ENCODE measurements at places on chromosomes 4 and X.

GRCh38 chr4:52910115-52910514 is 48.0 kb downstream of the RASL11B start:
- DNase-seq, result no peak

GRCh38 chr4:87557348-87557747 is 28.2 kb upstream of the SPARCL1 start:
- DNase-seq, result no peak

DNA sequence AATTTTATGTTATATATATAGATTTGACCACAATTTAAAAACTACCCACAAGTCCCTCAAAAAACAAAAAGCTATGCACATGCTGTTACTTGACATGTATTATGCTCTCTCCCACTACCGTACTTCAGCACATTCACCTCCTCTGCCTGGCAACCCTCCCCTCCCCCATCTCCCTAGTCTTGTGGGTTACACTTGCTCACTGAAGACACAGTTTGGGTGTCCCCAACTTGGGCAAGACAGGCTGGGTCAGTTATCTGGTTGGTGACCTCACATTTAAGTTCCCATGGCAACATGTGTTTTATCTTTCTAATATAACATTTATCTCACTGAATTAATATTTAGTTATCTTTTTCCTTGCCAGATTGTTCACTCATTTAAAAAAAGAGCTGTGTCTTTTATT is 32.7 kb downstream of the SEC24D start:
- DNase-seq, result no peak

GRCh38 chrX:11786862-11787261 is 28.8 kb downstream of the MSL3 start:
- DNase-seq, result no peak

DNA sequence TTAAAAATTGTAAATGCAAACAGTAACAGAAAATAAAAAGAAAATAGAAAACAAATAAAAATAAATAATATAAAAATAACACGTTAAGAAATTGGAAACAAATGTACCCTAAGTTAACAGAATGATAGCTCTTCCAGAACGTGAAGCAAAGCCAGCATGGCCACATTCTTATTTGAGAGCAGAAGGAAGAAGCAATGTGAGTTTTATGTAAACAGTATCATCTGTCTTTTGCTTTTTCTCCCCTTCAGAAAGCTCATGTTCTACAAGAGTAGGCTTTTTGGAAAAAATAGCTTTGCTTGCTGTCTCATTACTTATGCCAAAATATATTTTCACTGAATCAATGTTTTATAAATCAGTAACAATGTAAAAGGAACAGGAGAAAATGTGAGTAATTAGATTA is 18.7 kb downstream of the NPY2R start:
- no peak for DNase-seq

- no peak for DNase-seq
These were observed 171.9 kb downstream of the DKK2 start for GRCh38 chr4:106864231-106864630.

- DNase-seq, result no peak
These were observed 25.9 kb upstream of the LNX1 start for GRCh38 chr4:53617101-53617680.

GRCh38 chr4:72418458-72418857 is 150.6 kb downstream of the ADAMTS3 start:
- DNase-seq, result no peak

GRCh38 chr4:34615315-34615714 is 1629.0 kb downstream of the ARAP2 start:
- no peak for DNase-seq

DNA sequence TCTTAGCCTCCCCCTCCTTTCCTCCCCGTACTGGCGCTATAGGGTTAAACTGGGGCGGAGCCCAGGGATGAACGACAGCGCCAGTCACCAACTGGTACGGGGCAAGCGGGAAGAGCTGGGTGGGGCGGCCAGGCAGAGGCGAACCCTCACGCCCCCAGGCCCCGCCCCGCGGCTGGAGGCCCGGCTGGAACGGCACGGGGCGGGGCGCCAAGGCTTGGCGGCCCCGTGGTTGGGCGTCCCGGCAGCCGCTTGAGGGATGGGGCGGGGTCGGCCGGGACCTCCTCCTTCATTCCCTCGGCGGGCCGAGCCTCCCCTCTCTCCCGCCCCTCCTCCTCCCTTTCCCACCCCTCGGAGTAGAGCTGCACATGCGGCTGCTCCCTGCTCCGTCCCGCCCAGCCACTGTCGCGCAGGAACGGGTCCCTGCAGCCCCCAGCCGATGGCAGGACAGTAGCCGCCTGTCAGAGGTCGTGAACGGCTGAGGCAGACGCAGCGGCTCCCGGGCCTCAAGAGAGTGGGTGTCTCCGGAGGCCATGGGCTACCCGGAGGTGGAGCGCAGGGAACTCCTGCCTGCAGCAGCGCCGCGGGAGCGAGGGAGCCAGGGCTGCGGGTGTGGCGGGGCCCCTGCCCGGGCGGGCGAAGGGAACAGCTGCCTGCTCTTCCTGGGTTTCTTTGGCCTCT is at the start of gene EDA:
Gene EDA, plus strand, starts transcription at position 335 of the 678 bp plus-strand sequence.
- peak; percentile 49 for DNase-seq

DNA sequence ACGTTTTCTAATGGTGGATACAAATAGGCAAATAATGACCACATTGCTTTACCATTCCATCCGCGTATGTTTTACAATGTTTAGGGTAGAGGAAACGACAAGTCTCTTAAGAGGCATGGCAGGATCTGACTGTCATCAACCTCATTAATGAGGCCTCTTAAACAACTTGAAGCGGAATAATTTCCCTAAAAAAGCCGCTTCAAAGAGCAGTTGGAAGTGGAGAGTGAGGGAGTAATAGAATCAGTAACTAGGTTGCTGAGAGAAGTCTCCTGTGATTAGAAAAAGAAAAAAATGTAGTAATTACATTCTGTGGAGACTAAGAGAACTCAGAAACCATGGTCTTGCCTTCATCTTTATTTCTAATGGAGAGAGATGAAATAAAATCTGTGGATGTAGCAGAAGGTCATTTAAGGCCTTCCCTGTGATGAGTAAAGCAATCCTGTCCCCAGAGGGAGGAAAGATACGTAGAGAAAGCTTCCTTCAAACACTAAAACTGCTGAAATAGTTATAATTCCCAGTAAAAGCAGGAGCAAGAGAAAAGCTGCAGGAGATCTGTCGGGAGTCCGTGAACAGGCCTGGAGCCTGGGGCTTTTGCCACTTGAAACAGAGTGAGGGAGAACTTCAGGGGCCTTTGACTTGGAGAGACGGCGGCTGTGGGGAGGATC is 11.1 kb upstream of the SEPSECS start:
- no peak for DNase-seq

GRCh38 chr4:683982-684622 is 4.8 kb downstream of the SLC49A3 start:
- no peak for DNase-seq

DNA sequence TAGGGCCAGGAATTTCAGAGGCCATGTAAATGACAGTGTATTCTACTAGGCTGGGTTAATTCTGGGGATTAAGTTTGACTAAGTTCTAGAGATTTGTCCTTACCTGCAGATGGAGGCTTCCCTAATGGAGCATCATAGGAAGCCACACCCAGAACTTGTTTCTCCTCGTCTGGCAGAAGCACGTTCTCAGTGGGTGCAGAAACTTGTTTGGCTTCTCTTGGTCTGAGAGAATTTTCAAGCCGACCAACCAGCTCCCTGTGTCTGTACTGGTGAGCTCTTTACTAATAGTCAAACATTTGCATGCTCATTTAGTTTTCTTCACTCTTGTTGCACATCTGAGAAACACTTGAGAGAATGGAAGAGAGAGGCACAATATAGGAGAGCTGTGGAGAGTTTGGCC is 907 bp upstream of the ATP10D start:
- no peak for DNase-seq

GRCh38 chrX:147875866-147876596 is 35.7 kb upstream of the FMR1 start:
- DNase-seq, result no peak

DNA sequence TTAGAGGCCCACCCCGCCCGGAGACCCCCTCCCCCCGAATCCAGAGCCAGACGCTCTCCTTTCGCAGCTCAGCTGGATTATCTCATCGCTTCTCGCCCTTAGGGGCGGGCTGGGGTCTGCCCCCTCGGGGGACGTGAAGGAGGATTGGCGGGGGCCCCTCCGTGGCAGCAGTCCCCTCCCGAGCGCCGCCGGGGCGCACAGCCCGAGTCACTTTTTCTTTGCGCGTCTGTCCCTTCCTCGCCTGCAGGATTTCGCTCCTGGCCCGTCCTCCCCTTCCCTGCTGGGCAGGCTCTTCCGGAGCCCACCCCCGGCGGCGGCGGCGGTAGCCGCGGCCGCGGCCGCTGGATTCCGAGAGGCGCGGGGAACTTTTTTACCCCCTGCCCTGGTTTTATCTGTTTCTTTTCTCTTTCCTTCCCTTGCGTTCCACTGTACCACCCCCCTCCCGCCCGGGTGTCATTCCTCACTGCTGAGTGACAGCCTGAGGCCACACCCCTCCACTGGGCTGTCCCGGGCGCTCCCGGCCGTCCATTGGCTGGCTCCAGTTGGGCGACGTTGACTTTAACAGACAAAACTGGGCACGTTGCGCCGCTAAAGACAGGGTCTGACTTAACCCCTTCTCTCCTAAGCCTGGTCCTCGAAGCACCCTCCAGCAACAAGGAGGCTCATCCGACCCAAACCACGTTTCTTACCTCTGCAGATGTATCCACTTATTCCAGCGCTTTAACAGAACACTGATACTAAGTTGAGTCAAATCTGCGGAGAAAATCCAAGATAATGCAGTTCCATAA is 492 bp upstream of the NKX3-2 start:
- DNase-seq, result no peak

DNA sequence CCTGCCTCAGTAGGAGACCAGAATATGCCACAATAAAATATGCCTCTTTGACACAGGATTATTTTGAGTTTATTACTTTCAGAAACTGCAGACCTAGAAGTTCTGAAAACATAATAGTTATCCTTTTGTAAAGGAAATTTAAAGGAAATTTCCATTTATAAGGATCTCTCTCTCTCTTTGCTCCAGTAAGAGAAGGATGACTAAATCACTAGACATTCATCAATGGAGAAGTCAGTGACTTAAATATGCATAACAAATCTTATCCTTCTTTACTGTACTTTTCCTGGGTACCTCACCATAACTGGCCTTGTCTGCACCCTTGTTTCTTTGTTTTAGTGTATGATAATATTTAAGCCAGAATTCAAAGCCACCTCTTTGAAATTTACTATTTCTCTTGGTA is 28.3 kb upstream of the OPHN1 start:
- no peak for DNase-seq

DNA sequence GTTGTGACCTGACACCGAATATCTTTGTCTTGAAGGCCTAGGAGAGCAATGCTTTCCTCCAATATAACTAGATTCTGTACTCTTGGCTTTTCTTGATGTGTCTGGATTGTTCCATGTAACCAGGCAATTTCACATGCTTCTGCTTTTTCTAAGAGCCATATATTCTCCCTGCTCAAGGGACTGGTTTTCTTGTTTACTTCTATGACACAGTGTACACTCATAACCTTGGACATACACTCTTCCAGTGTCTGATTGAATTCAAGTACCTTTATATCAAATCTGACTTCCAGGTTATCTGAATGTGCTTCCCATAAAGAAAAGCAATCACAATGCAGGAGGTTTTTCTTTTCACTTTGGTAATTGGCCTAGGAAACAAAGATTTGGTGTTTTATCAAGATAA is 17.4 kb upstream of the EIF4E start:
- no peak for DNase-seq

DNA sequence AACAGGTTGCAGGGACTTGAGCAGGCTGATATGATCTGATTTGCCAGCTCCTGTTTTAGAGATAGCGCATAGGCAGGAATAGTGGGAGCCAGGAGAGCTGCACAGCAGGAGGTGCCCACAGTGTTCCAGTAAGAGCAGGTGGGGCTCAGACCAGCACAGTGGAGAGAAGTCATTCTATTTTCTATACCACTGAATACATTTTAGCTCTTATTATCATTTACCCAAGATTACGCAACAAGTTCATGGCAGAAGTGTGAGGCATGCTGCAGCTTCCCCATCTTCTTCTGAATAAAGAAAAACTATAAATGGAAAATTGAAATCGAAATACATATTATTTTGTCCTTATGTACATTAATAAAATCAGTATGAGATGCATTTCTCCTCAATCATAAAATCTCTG is 114.7 kb upstream of the EDNRA start:
- no peak for DNase-seq

GRCh38 chr4:88196013-88196365 is 37.5 kb upstream of the ABCG2 start:
- no peak for DNase-seq
